ENCODE measurements at places on chromosomes 4 and X. TPM values are rescaled to one million over a fixed set of nuclear protein-coding genes. Genes with fewer than 3 reads are reported as not detected.

Gene DUSP21
- not detected for total RNA-seq

Gene ZNF157
- 0.17 TPM for total RNA-seq

Gene SPIN2A
- 0.61 TPM for total RNA-seq

Gene GYG2
- total RNA-seq: not detected

Gene PNCK
- 1.5 TPM for total RNA-seq

Gene SPINK2
- total RNA-seq: not detected

Gene SPP1
- total RNA-seq: 1.3 TPM

Gene PRR32
- not detected for total RNA-seq

Gene MND1
- 10.4 TPM for total RNA-seq

Gene VSIG1
- 0.83 TPM for total RNA-seq

GRCh38 chr4:99847362-99847976 is 30.8 kb downstream of the DAPP1 start:
- DNase-seq: no peak

DNA sequence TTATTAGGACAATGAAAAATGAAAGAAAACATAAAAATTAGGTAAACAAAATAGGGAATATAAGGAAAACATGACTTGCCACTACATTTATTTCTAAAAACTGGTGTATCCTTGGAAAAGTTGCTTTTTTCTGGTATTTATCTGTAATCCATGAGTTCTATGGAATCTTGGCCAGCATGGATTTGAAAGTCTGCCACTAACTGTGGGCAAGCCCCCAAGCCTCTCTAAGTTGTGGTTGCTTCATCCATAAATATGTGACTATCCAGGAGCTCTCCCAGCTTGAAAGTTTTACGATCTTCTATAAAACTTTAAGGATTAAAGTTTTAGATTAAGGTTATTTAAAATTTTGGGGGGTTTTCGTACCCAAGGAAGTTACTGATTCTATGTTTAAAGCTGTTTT is 21.8 kb downstream of the RPS6KA3 start:
- no peak for DNase-seq

GRCh38 chr4:67522230-67522629 is 23.1 kb downstream of the CENPC start:
- no peak for DNase-seq

GRCh38 chr4:187726485-187726884 is 269.1 kb upstream of the ZFP42 start:
- DNase-seq: no peak

GRCh38 chr4:176939445-176939844 is 146.7 kb upstream of the VEGFC start:
- no peak for DNase-seq

DNA sequence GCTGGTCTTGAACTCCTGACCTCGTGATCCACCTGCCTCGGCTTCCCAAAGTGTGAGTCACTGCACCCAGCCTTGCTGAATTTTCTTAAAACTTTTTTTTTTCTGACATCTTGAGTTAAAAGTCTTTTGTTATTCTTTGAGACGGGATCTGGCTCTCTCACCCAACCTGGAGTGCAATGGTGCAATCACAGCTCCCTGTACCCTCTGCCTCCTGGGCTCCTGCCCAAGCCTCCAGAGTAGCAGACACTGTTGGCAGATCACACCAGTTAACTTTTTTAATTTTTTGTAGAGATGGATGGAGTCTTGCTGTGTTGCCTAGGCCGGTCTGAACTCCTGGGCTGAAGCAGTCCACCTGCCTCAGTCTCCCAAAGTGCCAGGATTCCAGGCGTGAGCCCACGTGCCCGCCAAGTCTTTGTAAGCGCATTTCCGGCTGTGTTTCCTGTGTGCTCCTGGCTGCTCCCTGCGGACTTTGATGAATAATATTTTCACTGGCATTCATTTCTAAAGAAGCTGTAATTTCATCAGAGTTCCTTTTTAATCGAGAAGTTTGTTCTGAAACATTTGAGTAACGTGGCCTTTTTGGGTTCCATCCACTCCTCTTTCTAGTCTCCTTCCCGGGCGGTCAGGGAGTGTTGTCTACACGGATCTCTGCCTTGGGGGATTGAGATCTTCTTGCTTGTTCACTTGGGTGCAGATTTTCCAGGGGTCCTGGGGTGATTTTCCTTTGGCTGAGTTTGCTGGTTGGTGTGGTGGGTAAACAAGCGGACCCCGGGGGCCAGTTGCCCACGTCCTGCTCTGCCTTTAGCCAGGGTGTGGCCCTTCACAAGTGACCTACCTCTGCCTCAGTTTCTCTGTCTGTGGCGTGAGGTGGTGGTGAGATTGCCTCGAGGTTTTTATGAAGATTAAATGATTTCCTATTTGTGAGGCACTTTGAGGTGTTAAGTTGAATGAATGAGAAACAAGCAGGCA is 44.4 kb downstream of the PCGF3 start:
- DNase-seq: no peak

- peak; percentile 29 for DNase-seq
Observed at GRCh38 chr4:21134994-21135393, 434.7 kb downstream of the PACRGL start.

DNA sequence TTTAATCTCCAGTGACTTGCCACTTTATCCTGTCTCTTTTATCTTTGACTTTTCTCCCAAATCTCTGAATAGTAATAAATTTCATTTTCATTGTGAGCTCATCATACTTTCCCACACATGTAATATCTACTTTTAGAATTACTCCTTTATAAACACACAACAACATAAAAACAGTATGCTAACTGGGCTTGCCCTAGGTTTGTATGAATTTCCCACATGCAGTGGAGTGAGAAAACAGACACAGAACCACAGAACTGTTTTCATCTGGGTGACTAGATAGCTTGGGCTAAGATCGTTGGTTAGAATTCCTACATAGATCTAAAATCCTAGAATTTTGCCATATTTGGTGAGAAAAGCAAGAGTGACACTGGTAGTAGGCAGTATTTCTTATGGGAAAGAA is 409.5 kb downstream of the SPRY1 start:
- DNase-seq: no peak

- DNase-seq: peak; percentile 16
Observed at GRCh38 chr4:144732584-144733428, 86.8 kb downstream of the HHIP start.

DNA sequence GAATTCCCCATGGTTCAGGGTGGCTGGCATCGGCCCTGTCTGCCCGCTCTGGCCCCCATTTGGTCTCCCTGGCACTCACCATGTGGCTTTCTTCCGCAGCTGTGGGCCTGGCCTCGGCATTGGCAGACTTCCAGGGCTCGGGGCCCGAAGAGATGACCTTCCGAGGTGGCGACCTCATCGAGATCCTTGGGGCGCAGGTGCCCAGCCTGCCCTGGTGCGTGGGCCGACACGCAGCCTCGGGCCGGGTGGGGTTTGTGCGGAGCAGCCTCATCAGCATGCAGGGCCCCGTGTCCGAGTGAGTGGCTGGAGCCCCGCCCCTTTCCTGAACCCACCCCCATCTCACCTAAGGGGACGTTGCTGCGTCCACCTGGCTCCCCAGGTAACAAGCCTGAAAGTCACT is 20.1 kb downstream of the SH3TC1 start:
- no peak for DNase-seq

DNA sequence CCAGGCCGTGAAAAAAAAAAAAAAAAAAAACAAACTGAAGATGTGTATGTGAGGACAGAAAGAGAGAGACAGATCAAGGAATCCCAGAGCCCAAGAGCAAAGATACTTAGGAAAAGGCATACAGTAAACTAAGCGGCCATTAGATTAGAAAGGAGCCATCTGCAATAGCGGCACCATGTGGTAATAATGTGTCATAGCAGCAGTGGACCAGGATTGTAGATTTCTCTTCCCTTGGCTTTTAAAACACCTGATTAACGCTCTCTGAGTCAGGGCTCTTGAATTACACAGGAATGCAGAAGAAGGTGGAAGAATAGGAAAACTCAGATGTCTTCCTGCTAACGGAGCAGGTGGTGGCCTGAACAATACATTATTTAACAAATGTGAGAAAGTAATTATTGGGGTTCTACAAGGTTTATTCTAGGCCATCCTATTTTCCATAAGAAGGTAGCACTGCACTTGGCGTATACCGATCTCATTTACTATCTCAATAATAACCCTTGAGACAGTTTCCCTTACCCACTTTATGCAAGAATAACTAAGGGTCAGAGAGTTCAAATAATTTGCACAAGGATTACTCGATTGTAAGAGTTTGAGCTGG is 182.7 kb downstream of the KCNIP4 start:
- DNase-seq: peak; percentile 73

- DNase-seq: peak; percentile 89
Observed at GRCh38 chr4:10336471-10336870, 120.8 kb downstream of the ZNF518B start.

DNA sequence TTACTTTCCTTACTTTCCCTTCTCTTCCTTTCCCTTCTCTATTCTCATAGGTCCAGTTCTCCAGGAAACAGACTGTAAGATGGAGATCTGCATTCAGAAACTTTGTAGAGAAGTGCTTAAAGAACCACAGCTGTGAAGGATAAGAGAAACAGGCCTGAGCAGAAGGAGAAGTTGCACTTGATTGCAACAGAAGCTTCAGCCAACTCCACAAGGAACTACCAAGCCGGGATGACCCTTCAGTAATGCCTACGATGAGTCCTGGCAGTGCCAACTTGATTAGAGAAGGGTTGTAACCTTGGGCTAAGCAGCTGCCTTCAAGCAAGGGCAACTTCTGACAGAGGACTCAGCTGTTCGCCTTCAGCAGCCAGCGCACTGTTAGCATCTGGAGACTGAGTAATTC is 413.3 kb upstream of the RASGEF1B start:
- DNase-seq: no peak

- no peak for DNase-seq
Observed at GRCh38 chr4:51849430-51849829, 6.5 kb downstream of the DCUN1D4 start.

DNA sequence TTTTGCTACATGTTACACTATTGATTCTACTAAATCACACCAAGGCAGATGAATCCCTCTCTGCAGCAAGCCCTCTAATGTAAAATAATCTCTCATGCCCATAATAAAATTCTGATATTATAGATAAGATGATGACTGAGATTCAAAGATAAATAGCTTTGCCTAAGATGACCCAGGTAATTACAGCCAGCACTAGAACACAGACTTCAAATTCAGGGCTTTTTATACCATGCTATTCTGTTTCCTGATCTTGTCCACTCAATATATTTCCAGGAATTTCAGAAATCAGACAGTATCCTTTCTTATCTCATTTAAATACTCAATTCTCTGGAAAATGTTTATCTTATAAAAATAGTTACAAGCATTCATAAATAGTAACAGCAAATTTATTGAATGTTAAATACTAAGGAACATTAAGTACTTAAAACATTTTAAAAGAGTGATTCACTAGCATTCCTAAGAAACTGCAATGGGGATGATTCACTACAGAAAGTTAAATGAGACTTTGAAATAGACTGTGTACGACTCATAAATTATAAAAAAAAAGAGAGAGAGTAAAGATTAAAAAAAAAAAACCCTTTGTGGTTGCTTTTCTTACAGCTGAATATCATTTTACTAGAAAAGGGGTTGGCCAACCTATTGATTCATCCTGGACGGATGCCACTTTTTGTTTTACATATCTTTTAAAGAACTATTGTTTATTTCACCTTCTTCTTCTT is 45.8 kb upstream of the IL21 start:
- DNase-seq: peak; percentile 85

GRCh38 chrX:130285710-130286109 is 17.0 kb upstream of the ZNF280C start:
- no peak for DNase-seq

DNA sequence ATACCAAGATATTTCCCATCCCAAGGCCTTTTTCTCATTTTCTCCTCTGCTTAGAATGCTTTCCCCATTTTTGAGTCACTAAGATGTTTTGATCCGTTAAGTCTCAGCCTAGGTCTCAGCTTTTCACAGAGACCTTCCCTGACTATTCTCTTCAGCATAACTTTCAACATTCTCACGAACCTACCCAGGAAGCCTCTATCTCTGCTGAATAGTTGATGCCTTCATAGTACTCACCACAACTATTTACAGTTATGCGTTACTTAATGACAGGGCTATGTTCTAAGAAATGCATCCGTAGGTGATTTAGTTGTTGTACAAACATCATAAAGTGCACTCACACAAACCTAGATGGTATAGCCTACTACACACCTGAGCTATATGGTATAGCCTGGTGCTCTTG is 64.5 kb downstream of the ARL9 start:
- peak; percentile 2 for DNase-seq
